GM10248 (cell line): ENCODE measurements at places on chromosomes 5 and 9.

GRCh38 chr5:103393101-103393754 lies 134.7 kb downstream of the MACIR start:
- DNase-seq: no peak

DNA sequence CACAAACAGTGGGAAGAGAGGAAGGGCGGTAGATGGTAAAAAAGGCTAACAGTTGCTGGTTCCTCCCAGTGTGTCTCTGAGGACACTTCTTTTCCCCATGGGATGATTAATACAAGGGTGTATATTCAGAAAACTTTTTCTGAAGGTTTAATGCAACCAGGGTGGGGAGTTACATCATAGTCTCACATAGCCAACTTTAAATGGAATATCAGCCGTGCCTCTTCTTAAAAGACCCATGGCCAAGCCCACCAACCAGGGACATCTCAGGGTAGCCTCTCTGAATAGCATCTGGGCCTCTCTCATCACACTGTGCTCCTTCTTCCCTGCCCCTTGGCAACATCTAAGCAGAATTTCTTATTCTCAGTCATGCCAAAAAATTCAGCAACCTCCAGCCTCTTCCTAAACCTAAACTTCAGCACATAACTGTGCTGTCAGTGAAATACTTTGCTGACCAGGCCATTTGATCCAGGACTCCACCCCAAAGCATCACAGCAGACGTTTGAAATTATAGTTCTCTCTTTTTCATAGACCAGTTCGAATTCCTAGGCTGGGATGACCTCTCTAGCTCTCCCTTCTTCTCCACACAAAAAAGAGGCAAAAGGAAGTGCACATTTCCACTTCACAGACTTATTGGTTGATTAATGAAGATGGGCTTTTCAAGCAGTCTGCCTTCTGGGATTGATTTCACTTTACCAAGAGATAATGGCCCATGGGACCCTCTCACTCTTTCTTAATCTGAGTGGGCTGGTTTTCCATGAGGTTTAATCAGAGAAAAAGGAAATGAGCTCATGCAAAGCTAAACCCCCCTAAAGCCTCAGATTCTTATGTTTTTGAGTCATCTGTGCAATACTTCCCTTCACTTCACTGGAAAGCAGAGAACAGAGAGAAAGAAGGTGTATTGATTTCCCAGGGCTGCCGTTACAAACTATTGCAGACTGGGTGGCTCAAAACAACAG lies 85.1 kb upstream of the RAI14 start:
- no peak for DNase-seq

DNA sequence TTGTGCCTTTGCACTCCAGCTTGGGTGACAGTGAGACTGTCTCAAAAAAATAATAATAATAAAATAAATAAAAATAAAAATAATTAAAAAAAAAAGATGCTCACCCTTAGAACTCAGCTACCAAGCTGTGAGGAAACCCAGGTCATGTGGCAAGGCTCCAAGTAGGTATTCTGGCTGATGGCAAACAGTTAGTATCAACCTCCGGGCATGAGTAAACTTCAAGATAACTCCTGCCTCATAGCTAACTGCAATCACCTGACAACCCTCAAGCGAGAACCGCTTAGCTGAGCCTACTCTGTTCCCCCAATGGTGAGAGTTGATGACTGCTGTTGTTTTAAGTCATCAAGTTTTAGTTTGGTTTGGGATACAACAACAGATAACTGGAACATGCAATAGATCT lies 6.1 kb upstream of the SLC44A1 start:
- DNase-seq: no peak

GRCh38 chr9:113635586-113635985 lies 172.1 kb downstream of the RGS3 start:
- DNase-seq: no peak

DNA sequence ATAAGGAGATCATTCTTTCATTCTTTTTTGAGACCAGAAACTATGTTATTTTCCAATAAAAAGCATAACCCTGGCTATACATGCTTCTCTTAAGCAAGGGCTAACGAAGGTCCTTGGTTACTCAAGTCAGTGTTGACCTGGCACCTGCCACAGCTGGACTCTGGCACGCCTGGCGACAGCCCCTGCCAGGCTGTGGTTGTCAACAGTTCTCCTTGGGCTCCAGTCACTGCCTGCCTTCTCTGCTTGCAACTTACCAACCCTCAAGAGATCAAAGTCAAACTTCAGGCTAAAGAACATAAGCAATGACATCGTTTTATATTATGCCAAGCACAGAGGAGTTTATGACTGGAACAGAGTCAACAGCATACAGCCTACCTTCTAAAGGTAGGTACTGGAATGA lies 61.4 kb upstream of the TBC1D9B start:
- DNase-seq: no peak

- DNase-seq: no peak
These were observed 30.4 kb downstream of the KCNIP1 start for GRCh38 chr5:170534177-170534576.

- DNase-seq: no peak
These were observed 16.6 kb downstream of the OLFM1 start for GRCh38 chr9:135103931-135104639.

DNA sequence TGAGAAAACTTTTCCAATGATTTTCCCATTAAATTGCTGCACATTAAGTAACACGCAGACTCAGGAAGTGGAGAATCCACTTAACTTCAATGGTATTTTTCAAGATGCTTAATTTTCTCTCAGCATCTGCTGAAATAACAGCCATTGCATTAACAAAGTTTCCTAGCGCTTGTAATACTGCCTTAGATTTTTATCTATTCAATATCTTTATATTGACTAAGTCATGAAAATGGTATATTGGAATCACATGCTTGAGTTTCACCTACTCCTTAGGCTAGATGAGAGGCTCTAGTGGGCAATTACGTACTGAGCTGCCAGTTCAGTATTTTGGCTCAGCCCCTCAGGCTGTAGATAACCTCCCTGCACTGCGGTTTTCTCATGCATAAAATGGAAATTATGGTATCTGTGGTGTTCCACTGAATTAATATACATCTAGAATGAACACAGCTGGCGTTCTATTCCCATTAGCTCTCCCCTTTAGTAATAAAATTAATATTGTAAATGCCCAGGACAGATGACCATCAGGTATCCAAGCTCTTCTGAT lies 112.9 kb downstream of the MTX3 start:
- no peak for DNase-seq

- no peak for DNase-seq
These were observed 1054.3 kb downstream of the TLE1 start for GRCh38 chr9:80635065-80635464.

DNA sequence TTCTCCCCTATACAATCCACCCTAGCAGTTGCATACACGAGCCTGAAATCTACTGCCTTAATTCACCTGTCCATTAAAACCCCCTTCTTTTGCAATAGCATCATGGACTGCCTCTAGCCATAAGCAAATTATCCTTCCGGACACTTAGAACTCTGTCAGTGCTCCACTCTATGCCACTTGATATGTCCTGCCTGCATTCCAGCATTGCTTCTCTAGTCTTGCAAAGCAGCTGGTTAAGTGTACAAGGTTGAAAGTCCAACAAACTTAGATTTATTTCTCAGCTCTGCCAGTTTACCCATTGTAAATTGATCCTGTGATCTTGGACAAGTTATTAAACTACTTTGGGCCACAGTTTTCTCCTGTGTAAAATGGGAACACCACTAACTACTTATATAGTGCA lies 197.9 kb downstream of the EPB41L4A start:
- no peak for DNase-seq

DNA sequence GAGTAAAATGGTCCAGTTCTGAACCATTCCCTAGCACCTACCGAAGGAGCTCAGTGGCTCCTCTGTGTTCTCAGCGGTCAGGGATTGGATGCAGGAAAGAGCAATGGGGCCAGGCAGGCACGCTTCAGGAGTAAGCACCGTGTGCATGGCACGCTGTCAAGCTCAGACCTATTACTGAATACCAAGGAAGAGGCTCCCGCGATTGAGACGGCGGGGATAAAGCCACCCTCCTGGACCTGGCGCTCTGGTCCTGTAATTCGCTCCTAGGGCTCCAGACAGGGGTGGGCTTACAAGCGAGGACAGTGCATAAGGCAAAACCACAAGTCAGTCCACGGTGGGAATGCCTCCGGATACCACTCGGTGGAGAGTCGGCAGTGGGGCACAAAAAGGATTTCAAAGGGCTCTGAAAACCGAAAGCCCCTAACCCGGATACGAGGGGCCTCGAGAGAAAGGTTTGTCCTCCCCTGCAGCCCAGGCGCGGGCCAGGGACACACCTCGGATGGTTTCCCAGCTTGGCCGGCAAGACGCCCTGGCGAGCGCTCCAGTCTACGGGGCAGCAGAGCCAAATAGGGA lies 988 bp downstream of the OXCT1 start:
- peak; percentile 34 for DNase-seq

GRCh38 chr5:14082973-14083372 lies 60.2 kb upstream of the TRIO start:
- no peak for DNase-seq

DNA sequence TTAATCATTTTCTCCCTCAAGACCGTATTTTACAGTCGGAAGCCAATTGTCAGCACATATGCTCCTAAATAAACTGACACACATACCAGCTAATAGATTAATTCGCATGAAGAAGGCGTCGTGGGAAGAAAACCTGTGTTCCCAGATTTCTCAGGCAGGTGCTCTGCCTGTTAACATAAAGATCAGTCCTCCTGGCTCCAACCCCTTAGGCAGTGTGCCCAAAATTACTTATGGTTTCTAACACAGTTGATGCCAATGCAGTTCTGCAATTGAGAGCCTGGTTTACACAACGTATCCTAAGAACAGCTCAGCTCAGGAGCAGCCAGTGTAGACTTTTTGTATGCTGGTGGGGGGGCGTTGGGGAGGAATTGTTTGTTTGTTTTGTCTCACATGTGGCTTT lies 208.3 kb downstream of the ENC1 start:
- DNase-seq: no peak

DNA sequence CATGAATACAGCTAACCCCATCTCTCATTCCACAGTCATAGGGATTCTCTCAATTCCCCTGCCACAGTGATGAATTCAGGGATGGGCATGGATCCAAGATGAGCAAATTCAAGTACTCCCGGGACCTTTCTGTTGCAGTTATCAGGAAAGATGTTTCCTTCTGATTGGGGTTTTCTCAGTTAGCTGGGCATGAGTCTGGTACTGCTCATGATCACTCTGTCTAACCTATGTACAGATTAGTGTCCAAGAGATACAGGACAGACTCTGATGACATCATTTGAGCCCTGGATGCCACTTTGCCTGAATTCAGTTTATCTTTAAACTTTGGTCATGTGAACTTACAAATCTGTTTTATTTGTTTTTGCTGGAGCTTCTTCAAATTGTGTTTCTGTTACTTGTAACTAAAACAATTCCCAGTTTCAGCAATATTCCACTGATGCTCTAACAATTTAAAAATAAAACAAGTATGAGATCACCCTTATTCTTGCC lies 257.7 kb upstream of the KLF9 start:
- DNase-seq: no peak

DNA sequence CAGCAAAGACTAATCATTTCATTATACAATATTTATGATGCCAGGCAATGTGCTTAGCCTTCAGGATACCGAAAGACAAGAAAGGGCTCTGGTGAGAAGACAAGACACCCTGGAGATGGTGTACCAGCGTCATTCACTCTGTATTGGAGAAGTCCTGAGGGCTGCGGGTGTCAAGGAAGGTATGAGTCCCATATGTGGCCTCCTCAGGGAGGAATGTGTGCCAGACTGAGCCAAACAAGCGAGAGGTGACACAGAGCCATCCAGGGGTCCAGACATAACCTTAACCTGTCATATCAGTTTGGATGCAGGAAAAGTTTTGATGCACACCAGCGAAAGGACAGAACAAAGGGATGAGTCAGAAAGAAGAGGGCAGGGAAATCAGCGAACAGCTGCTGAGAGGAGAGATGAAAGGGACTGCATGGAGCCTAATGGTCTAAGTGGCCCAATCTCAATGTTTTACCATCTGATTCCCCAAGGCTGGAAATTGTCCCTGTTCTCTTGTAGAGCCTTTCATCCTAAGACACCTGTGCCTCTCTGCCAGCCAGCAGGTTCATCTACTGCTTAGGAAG lies 38.9 kb downstream of the ADRA1B start:
- no peak for DNase-seq

GRCh38 chr5:169592937-169593650 lies 9.5 kb downstream of the SPDL1 start:
- DNase-seq: no peak

DNA sequence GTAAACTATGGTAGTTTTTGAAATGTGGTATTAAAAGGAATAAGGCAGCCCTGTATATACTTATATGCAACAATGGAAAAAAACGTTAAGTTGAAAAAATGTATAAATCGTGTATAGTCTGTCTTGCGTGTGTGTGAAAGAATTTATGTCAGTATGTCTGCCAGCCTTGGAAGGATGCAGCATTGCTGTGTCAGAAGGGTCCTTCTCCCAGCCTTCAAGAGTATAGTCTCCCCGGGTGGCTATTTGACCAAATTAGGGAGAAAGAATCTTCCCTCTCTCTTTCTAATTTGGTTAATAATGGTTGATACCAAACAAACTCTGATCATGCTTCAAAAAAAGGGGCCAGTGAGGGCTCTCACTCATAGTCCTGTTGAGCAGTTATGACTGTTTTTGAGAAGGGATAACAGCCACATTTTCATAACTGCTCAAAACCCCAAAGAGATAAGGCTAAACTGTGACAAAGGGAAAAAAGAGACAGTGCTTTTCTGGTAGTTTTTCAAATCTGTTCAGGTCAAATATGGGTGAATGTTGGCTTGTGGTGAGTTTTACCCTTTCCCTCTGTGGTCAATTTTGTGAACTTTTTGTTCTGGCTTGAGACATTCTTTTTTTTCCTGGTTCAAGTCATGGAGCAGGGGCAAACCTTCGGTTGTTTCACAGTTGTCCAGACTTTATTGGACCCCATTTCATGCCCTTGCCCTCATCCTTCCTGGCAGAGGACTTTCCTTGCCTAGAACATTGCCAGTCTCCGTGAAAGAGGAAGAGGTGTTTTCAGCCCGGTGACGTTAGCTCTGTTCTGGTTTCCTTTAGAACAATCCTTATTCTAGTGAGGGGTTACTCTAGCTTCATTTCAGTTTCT lies 21.0 kb downstream of the SNX30 start:
- DNase-seq: no peak
